ENCODE measurements at places on chromosomes 16 and 17.

- no peak for DNase-seq
These were observed 4.8 kb downstream of the MRC2 start for GRCh38 chr17:62631936-62632924.

DNA sequence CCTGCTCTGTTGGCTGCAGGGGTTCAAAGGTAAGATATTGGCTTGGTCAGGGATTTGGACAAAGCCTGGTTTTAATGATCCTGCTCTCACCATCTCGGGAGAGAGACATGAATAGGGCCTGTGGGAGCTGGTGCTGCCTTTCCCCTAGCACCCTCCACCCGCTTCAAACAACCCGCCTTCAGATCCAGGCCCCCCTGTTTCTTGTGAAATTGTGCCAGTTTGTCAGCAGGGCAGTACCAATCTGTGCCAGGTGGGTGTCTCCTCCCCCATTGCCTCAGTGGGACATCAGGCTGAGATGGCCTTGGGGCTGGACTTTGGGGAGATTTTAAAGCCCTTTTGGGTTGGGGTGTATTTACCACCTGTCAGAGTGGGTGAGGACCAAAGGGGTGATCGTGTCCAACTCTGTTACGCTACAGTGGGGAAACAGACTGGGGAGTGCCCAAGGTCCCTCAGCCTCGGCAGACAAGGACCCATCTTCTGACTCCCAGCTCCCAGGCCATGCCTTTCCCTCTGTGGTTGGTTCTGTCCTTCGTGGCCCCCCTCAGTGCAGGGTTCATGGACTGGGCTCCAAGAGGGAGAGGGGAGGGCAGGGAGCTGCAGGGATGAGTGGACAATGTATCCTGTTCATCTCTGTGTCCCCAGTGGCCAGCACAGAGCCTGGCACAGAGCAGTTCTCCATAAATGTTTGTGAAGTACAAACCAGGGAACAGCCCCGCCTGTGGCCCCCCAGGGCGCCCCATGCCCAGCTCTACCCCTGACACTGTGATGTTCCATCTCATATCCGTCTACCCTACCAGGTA is 3.3 kb downstream of the ARHGAP23 start:
- no peak for DNase-seq

GRCh38 chr16:30984669-30985400 is at the start of gene HSD3B7:
Gene HSD3B7 (plus strand): TSS chr16:30985207. CDS start chr16:30985659, 452 bp downstream.
- peak; percentile 93 for DNase-seq

- DNase-seq = no peak
These were observed 11.9 kb downstream of the NPTX1 start for GRCh38 chr17:80464486-80464885.

DNA sequence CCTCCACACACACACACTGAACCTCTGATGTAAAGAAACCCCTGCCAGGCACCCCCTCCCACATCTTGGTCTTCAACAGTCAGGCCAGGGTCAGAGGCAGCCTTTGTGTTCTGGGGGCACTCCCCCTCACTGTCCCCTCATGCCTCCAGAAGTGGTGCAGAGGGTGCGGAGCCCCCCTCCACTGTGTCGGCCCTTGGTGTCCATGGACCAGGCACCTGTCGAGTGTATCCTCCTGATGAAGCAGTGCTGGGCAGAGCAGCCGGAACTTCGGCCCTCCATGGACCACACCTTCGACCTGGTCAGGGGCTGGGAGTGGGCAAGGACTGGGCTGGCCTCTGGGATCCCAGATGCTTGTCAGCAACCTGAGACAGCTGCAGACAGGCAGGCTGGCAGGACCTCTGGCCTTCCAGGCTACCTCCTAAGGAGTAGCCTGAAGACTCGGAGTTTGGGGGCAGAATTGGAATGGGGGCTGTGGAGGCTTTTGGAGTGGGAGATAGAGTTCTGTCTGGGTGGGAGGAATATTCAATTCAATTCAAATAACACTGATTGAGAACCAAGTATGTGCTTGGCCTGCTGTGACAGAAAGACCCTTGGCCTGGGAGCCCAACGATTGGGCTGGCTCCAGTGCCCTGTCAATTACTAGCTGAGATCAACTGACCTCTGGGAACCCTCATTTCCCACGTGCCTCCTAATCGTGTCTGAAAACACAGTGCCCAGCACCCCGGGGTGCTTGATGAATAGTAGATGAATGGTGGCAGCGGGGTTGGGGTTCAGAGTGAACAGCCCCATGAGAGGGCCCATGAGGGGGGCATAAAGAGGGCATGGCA is 11.5 kb downstream of the GUCY2D start:
- no peak for DNase-seq

- DNase-seq = no peak
These were observed 650.4 kb upstream of the RBFOX1 start for GRCh38 chr16:6682142-6682811.

DNA sequence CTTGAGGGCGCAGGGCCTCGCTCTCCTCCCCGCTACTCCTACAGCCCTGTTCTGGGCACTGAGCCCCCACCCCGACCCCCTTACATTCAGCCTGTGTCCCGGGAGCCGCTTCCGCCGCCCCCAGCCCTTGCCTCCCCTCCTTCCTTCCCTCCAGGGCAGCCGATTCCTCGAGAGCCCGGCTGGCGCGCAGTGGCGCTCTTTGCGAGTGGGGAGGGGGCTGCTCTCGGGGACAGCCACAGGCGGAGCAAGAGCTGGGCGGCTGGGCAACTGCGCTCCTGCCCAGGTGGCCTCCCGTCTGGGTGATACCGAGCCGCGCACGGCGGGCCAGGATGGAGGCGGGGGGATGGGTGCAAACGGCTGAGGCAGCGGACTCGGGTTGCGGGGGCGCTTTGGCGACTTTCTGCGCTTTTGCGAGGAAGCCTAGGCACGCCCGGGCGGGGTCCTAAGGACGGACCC is 1.2 kb downstream of the MMP15 start:
- no peak for DNase-seq

- DNase-seq = no peak
These were observed 95.0 kb downstream of the RPTOR start for GRCh38 chr17:80639658-80640057.

DNA sequence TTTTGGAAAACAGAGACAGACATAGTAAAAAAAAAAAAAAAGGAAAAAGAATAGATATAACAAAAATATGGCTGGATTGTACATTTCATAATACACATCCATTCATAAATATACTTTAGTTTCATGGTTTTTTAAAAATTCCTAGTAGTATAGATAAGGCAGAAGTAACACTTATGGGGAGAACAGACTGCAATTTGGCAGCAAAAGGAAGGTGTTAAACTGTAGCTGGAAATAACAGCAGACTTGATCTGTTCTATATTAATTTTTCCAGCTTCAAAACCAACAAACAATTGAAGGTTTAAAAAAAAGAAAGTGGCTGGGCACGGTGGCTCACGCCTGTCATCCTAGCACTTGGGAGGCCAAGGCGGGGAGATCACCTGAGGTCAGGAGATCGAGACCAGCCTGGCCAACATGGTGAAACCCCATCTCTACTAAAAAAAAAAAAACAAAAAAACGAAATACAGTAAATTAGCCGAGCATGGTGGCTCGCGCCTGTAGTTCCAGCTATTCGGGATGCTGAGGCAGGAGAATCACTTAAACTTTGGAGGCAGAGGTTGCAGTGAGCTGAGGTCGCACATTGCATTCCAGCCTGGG is 191.8 kb downstream of the SPECC1 start:
- no peak for DNase-seq

- DNase-seq = no peak
These were observed 17.5 kb downstream of the SOCS1 start for GRCh38 chr16:11238272-11239202.

DNA sequence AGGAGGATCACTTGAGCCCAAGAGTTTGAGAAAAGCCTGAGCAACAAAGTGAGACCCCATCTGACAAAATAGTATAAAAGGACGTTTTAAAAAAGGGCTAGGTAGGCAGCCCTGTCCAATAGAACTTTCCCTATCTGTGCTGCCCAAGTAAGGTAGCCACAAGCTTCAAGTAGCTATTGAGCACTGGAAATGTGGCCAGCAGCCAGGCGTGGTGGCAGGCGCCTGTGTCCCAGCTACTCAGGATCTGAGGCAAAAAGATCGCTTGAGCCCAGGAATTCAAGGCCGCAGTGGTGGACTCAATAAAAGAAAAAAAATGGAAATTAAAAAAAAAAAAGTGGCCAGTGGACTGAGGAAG is 1.5 kb upstream of the NQO1 start:
- no peak for DNase-seq

DNA sequence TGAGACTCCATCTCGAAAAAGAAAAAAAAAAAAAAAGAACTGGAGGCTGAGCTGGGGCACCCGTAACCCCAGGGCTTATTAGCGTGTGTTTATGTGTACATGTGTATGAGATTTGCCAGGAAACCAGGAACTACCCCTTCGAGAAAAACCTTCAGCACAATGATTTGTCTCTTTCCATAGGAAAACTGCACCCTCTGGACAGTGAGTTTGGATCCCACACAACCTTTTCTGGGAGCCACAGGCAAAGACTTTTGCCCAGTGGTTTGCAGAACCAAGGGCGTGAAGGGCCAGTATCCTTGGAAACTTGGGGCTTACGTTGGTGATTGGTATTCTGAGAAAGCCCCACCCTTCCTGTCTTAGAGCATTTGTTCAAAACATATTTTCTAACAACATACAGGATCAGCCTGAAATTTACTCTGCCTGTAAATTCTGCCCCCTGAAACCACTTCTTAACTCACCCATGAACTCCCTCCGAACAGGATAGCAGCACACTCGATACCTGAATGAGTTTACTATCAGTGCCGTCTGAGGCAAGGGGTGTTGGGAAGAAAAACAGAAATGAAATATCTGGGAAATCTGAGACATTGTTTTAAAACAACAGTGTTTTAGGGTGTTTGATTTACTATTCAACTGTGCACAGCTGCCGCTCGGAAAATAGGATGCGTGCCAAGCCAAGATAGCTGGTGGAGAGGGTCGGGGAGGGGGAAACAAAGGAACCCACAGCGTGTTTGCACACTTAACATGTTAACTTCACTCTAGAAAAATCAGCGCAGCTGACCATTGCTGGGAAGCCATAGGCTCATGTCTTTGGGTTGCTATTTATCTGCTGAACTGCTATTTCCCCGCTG is 40.2 kb upstream of the MAF start:
- peak; percentile 16 for DNase-seq

GRCh38 chr16:22973522-22973921 is 159.6 kb downstream of the HS3ST2 start:
- no peak for DNase-seq

DNA sequence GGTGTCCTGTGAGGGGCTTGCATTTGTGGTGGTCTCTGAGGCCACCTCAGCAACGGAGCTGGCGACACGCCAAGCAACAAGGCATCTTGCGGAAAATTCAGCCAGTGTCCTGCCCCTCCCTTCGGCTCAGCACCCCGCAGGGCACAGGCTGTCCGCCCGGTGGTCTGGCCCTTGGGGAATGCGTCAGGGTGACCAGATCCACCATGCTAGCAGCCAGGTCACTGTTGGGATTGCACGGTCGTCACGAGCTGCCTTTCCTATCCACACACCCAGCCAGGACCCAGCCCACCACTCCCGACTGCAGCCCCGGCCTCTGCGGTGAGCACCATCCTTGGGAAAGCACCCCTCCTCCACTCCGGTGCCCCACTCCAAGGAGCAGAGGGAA is 221.2 kb downstream of the NTN1 start:
- DNase-seq = no peak

DNA sequence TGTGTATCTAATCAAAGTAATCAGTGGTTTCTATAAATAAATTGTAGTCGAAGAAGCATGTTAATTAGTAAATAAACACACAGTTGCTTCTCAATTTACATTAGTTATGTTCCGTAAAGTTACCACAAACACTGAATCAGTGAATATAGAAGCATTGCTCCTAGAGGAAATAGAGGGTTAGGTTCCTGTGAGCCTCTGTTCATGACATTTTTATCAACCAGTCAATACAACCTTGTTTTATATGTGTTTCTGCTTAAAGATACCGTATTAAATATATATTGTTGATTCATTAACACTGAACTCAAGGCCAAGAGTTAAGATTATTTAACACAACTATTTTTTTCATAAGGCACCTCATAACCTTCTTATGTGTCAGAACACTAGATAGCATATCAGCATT is 134.3 kb downstream of the PPM1E start:
- DNase-seq = no peak

- DNase-seq = no peak
These were observed 93.0 kb downstream of the CDYL2 start for GRCh38 chr16:80711406-80711805.

GRCh38 chr16:1105888-1106620 is 10.0 kb upstream of the C1QTNF8 start:
- peak; percentile 85 for DNase-seq

DNA sequence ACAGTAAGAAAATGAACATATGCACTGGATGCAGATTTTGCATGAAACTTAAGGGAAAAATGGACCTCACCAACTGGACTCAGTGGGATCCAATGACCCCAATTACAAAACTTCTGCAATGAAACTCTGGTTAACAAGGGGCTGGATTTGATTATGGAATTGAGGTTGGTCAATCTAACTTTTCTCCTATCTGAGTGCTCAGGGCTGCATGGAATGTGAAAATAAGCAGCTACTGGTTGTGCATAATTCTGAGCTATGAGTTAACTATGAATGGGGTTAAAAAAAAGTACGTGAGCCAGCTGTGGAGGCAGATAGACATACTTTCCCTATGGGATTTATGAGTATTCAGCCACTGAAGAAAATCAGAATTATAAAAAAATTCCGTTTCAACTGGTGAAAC is 9.2 kb downstream of the FAM20A start:
- DNase-seq = no peak

DNA sequence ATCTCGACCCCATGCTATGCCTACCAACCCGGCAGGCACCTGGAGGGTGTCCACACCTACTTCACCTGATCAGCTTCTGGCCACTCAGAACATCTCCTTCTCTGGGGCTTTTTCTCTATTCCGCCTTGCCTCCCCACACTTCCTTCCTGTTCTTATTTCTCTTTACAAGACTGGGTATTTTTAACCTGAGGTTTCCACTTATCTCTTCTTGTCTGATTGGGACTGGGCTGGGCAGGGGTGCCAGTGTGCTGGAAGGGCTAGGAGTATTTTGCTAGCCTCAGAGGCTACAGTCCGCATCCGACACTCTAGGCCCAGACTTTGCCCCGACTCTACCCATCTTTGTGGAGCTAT is 26.2 kb upstream of the ZNF652 start:
- no peak for DNase-seq

DNA sequence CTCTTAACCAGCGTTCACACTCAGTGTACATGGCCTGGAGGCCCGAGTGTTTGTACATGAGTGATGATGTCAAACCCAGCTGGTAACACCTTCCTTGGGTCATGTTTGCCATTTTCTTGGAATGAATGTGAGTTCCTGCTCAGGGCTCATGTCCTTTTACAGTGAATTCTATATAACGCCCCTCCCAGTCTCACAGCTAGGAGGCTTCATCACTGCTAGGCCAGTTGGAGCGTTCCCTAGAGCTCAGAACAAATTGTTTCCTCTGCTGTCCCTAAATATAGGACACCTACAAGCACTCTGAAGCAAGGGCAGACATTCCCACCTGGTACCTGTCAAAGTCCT is 5.5 kb downstream of the TIMM22 start:
- no peak for DNase-seq

- peak; percentile 29 for DNase-seq
These were observed 180.9 kb downstream of the AIPL1 start for GRCh38 chr17:6254036-6254435.
